ENCODE measurements at places on chromosomes 5 and 9. TPM values are rescaled to one million over a fixed set of nuclear protein-coding genes. Genes with fewer than 3 reads are reported as not detected.

The CDX1 gene
- total RNA-seq, result not detected

The ANKRD34B gene
- not detected for total RNA-seq

The RABGAP1 gene
- total RNA-seq, result 44.4 TPM

The OR13F1 gene
- total RNA-seq, result not detected

The MLANA gene
- total RNA-seq, result not detected
